SK-MEL-5 (cell line): ENCODE measurements at places on chromosomes 2 and 18. TPM values are rescaled to one million over a fixed set of nuclear protein-coding genes. Genes with fewer than 3 reads are reported as not detected.

DNA sequence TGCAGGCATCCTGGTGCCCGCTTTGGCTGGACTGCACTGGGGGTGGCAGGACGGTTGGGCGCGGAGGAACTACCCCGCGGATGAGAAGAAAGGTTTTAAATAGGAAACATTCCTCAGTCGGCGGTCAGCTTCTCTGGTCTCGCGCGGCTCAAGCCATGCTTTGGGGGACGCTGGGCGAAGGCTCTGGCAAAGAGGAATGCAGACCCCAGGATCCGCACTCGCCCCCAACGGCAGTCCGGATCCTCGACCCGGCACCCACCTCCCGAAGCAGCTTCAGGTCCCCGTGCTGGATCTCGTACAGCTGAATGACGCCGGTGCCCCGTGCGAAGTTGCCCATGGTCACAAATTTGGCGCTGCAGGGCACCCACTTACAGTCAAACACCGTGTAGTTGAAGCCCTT is 686 bp upstream of the PNO1 start:
- DNase-seq = no peak

DNA sequence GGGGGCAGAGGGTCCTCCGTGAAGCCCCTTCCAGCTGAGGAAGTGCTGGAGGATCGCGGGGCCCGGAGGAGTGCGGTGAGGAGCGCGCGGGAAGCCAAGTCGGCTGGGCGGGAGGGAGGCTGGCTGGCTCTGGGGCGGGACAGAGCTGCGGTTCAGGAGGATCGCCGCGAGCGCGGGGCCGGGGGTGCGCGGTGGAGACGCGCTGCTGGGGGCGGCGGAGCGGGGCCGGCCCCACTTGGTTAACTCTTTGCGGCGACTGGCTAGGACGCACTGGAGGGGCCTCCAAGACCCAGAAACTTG is 464 bp downstream of the CYBRD1 start:
- DNase-seq = no peak

GRCh38 chr2:117832905-117833613 is 18.6 kb downstream of the DDX18 start:
- DNase-seq = no peak

TLX2 gene
- total RNA-seq = 0.16 and 0.55 TPM in 2 replicates

DNA sequence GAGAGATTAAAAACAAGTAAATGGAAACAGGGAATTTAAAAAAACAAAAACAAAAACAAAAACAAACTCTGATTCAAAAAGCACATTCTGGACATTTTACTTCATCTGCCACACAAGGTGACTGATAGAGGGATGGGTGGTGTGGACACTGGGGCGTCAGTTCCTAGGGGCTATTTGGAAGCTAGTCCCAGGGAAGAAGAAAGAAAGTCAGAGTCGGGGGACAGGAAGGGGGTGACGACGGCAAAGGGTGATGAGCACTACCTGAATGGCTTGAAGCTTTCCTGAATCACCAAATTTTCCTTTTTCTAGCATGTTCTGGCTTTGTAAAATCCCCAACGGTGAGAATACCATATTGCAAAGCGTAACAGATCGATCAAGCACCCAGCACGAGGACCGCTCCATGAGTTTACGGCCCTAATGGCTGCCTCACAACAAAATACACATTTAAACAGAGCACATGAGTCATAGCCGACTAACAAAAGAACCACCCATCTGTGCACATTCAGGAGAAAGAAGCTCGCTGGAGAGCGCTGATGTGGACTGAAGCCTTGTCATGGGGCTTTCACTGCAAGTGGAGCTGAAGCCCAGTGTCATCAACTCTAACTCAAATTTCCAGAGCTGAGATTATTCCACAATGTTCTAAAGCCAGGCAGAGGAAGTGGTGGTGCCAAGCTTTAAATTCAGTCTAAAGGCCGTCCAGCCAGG is 178.9 kb downstream of the LNPK start:
- no peak for DNase-seq

- DNase-seq = no peak
Measured at GRCh38 chr2:160463245-160463644, 30.4 kb downstream of the RBMS1 start.

GRCh38 chr2:199395311-199395710 is 62.4 kb downstream of the SATB2 start:
- DNase-seq = no peak

WDFY1 gene
- total RNA-seq = 156 and 162 TPM in 2 replicates

- DNase-seq = no peak
Measured at GRCh38 chr2:202426751-202427150, 50.6 kb downstream of the BMPR2 start.

- no peak for DNase-seq
Measured at GRCh38 chr18:47995654-47996053, 65.2 kb upstream of the SMAD2 start.

GRCh38 chr2:109355192-109355843 is 226.3 kb downstream of the SH3RF3 start:
- DNase-seq = no peak

- no peak for DNase-seq
Measured at GRCh38 chr2:5035057-5035488, 657.1 kb upstream of the SOX11 start.

DNA sequence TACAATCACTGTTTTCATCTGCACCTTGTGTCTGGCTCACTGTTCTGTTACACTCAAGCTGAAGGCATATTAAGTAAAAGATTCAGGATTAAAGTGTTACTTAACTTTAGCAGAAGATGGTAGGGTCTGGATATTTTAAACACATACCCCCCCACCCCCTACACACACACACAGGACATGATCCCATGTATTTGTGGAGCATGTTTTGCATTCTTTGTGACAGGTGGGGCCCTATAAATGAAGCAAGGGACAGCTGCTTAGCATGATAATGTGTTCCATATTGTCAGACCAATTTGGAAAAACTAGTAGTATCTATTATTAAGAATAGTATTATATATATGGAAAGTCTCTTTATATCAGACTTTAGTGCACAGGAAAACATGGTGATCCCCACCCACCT is 335.2 kb upstream of the TNP1 start:
- DNase-seq = no peak

VIT gene
- total RNA-seq = not detected in 2 replicates

EPB41L3 gene
- 96.4 and 107 TPM in 2 replicates for total RNA-seq

GRCh38 chr2:226893216-226893615 is 57.4 kb downstream of the RHBDD1 start:
- no peak for DNase-seq

ATP6V1B1 gene
- total RNA-seq = 2.5 TPM in 1 of 2 replicates, not detected in the other

DNA sequence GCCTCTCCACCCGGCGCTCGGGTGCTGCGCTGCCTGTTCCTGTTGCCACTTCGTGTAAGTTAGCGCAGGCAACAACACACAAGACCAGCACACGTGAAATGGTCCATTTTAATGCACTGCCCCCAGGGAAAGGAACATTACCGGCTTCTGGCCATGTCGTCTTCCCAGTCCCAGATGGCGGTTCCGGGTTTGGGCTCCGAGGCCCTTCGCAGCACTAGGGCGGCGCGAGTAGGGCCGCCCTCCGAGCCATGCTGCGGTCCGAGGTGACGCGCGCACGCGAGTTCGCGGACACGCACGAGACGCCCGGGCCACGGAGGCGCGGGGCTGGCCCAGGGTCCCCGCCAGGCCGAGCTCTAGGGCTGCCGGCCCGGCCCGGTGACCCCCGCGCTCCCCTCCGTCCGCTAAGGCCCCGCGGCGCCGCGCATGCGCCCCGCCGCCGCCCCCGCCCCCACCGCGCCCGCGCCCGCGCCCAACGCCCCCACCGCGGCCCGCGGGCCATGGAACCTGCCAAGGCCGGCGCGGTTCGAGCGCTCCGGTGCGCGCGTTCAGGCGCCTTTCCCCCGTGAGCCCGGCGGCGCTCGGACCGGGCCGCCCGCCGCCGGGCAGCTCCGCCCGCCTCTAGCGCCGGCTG is 367 bp upstream of the ZNF236 start:
- DNase-seq = peak; percentile 44

DNA sequence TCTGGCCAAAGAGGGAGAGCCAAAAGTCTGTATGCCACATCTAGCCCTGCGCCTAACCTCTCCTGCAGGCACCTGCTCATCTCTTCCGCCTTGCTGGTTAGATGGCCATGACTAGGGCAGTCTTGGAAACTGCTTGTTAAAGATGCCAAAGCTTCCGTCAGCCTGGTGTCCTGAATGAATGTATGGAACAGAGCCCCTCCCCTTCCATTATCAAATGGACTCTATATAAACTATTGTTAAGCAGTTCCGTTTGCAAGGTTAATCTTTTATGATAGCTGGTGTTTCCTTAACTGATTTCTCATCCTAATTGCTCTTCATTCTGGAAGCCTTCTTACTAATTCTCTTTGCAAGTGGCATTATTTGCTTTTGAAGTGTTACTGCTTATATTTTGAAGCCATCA is 87.1 kb downstream of the ATP9B start:
- DNase-seq = no peak

GRCh38 chr2:44741507-44741906 is 200.0 kb upstream of the SIX3 start:
- no peak for DNase-seq

VRK2 gene
- 36.1 and 36.3 TPM in 2 replicates for total RNA-seq

GRCh38 chr2:230925443-230925878 is 419 bp upstream of the GPR55 start:
- DNase-seq = no peak

OBSL1 gene
- 30.7 and 34.7 TPM in 2 replicates for total RNA-seq
